ENCODE measurements at places on chromosomes 11 and 22.
A peak's percentile ranks its signal among the peaks of the same experiment; 100 is the strongest.

DNA sequence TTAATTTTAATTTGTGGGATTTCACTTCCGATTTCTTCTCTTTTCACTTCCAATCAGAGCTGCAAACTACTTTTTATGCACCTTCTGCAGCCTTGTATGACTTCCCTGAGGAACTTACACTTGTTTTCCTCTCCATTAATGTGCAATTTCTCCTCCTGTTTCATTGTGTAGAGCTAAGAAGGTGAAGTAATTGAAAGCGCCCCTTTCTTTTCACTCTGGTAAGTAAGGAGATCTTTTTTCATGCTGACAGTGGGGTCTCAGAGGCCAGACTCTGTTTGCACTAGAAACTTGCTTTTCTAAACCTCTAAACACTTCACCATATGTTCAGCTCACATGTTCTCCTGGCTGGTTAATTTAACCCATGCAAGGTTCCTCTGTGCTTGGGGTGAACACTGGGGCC is 117.0 kb downstream of the FANCF start:
- DNase-seq = no peak

- DNase-seq = no peak
Observed at GRCh38 chr11:27864611-27865010, 164.4 kb upstream of the BDNF start.

- DNase-seq = peak; percentile 70
Observed at GRCh38 chr22:24053481-24054226, 42.5 kb downstream of the CABIN1 start.

- peak; percentile 68 for DNase-seq
Observed at GRCh38 chr11:19311308-19312030, 70.7 kb upstream of the E2F8 start.

DNA sequence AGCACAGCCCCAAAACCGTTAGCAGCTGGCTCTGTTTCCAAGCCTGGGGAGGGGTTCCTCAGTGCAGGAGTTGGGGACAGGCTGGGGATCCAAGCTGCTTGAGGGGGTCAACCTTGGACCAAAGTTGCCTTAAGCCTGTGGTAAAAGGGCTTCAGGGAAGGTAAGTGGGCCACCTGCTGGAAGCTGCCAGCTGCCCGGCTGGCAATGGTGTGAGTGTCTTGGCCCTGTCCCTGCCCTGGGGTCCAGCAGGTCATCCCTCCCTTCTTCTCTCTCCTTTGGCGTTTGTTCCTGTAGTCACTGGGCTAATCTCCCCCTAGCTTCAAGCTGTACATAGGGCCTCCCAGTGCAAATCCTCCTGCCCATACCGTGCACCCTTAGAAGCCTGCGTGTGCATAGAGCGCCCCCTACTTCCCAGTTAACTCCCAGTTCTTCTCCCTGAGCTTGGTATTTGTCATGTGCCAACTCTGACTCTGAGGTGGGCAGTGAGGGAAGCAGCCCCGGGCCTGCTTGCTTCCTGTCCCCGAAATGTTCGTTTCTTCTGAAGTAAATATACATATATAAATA is 4.4 kb downstream of the TMEM258 start:
- no peak for DNase-seq

DNA sequence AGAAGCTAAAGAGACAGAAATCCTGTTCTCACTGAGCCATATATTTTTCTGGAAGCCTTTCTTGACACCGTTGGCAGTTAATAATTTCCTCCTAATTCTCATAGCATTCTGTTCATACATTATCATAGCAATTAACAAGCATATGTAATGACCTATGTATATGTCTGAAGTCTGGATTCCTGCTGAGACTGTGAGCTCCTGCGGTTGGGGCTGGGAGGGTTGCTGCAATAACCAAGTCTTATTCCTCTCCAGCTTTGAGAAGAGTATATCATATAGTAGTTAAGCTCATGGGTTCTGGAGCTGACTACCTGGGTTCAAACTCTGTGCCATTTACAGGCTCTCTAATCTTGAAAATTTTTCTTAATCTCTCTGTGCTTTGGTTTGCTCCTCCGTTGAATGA is 175.2 kb downstream of the MAML2 start:
- no peak for DNase-seq

GRCh38 chr22:44848296-44848741 is 95.9 kb downstream of the ARHGAP8 start:
- no peak for DNase-seq

DNA sequence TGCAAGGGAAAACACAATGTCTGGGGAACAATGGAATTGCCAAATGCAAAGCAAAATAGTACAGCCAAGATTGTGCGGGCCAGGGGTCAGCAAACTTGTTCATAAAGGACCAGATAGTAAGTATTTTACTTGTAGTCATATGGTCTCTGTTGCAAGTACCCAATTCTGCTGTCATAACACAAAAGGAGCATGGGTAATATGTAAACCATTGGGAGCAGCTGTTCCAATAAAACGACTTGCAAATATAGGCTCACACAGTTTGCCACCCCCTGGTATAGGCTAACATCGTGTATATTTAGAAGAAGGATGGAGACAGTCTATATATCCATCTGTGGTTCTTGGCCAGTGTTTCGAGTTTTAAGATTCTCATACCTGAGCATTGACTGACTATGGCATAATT is 15.6 kb downstream of the SDHAF2 start:
- DNase-seq = no peak
